Activated CD8-positive, alpha-beta memory T cell treated with anti-CD3 and anti-CD28 coated beads for 4 hours (primary cell): ENCODE measurements at places on chromosomes 2 and 18.

GRCh38 chr2:112164876-112165275 lies 26.7 kb downstream of the FBLN7 start:
- no peak for DNase-seq

DNA sequence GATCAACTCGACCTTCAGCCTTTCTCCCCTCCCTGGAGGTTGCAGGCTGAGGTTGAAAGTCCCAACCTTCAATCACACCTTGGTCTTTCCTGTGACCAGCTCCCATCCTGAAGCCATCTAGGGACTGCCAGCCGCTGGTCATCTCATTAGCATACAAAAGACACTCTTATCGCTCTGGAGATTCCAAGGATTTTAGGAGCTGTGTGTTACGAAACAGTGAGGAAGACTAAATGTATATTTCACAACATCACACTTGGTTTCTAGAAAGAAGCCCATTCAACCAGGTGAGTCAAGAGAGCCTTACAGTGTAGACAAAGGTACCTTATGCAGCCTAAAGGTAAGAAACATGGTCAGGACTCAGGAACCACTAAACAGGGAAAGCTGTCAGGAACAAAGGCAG lies 126.4 kb downstream of the SH3BP4 start:
- no peak for DNase-seq

DNA sequence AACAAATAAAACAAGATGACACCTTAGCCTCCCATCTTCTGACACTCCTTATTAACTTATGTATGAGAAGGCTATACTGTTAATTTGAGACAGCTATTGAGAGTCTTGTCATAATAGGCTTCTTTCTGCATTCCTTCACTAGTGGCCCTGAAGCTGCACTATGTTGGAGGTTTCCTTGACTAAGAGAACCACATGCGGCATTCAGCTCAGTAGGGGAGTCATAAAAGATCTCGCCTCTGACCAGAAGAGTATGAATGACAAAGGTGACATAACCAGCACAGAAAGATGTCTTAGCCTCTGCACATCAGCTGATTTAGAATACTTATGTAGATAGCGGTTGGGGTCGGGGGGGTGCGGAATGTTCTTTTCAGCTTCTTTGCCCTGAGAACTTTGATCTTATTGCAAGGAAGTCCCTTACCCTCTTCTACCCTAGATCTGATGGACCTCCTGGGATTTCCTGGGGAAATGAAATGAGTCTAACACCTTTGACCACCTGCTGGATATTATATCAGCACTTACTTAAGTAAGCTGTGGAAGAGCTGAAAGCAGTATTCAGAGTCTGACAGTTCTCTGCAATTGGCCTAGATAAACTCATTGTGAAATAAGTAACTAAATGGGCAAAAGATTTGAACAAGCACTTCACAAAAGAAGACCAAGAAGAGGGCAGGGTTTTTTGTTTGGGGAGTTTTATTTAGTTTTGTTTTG lies 24.2 kb downstream of the RBM45 start:
- DNase-seq: no peak

DNA sequence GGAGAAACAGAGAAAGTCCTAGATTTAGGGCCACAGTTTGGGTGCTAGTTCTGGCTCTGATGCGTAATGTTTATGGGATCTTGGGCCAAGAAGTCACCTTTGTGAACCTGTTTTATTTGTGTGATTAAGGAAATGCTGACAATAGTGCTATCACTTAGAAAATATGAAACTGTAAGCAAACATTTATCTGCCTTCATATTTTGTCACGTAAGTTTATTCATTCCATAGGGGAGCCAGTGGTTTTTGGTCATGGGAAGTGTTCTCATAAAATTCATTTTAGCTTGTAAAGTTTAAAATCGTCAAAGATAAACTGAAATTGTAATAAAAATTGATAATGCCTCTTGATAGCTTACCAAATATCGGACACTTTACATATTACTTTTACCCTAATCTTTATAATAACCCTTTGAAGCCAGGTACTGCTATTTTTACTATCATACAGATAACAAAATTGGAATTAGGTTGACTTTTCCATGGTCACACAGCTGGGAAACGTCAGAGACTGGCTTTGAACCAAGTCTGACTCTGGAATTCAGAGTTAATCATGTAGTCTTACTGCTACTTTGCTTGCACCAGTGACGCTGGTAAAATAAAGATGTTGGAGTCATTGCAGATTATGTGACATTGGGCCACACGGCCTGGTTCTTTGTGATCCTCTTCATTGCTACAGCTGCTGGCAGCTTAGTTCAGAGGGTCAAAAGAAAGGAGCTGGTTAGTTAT lies 99.7 kb downstream of the ICA1L start:
- DNase-seq: no peak

GRCh38 chr2:186459009-186459408 lies 27.1 kb upstream of the ZC3H15 start:
- no peak for DNase-seq

DNA sequence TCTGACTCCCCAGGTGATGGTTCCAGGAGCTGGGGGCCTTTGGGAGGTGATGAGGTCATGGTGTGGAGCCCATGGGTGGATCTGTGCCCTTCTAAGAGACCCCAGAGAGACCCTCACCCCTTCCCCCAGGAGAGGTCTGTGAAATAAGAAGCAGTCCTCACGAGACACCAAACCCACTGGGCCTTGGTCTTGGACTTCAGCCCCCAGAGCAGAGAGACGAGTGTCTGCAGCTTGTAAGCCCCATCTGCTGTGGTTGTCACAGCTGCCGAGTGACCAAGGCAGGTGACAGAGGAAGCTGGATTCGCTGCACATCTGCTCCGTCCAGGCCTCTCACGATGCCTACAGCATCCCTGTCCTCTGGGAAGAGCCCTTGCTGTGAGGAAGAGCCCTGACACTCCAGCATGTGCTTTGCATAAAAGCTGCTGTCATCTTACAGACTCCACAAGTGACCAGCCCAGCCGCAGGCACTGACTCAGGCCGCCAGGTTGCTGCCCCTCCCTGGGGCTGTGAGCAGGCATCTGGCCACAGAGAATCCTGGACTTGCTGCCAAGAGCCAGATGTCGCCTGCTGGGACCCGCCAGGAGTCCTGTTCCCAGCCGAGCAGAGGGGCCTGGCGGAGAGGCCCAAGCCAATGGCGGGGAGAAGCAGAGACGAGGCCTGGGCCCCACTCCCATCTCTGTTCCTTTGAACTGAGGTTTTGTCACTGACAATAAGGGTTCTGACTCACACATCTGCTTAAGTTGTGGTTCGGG lies 150.8 kb downstream of the PXDN start:
- DNase-seq: no peak

- no peak for DNase-seq
Measured at GRCh38 chr18:12091538-12092141, 2.0 kb upstream of the ANKRD62 start.

- no peak for DNase-seq
Measured at GRCh38 chr18:79818631-79819030, 20.9 kb downstream of the KCNG2 start.

- DNase-seq: no peak
Measured at GRCh38 chr2:39603436-39603835, 62.3 kb upstream of the TMEM178A start.

GRCh38 chr2:151640087-151640486 lies 94.2 kb downstream of the NEB start:
- DNase-seq: no peak

GRCh38 chr2:152432206-152432653 lies 97.3 kb downstream of the FMNL2 start:
- DNase-seq: no peak

GRCh38 chr2:115807276-115807675 lies 1364.8 kb downstream of the DPP10 start:
- DNase-seq: no peak

- no peak for DNase-seq
Measured at GRCh38 chr2:207357216-207357615, 172.5 kb upstream of the CREB1 start.

GRCh38 chr18:2009942-2010697 lies 561.2 kb downstream of the METTL4 start:
- no peak for DNase-seq

- DNase-seq: no peak
Measured at GRCh38 chr2:5125017-5125730, 567.0 kb upstream of the SOX11 start.

GRCh38 chr18:73043611-73044010 lies 175.8 kb upstream of the NETO1 start:
- DNase-seq: no peak

DNA sequence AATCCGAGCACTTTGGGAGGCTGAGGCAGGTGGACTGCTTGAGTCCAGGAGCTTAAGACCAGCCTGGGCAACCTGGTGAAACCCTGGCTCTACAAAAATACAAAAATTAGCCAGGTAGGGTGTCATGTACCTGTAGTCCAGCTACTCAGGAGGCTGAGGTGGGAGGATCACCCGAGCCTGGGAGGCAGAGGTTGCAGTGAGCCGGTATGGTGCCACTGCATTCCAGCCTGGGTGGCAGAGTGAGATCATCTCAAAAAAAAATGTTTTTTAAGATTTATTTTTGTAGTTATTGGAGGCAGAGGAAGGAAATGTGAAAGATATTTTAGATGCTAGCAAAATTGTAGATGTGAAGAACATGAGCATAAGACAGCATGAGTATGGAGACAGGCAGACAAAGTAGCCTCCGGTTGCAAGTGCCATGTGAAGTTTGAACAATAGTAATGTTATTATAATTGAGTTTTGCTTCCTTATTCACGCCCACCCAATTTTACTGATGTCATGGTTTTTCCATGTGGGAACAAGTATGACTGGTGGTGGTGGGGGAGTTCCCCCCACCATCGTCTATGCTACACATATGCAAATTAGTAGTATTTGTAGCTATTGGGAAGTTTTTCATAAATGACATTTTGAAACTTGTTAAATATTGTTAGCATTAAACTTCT lies 18.0 kb downstream of the REL start:
- peak; percentile 43 for DNase-seq

- DNase-seq: no peak
Measured at GRCh38 chr18:12574494-12575185, 83.3 kb downstream of the SPIRE1 start.

- DNase-seq: no peak
Measured at GRCh38 chr18:48836231-48836805, 114.4 kb downstream of the SMAD7 start.

- peak; percentile 87 for DNase-seq
Measured at GRCh38 chr2:173965372-173966025, at the start of gene SP3. TSS of gene SP3 (minus strand) at chr2:173965373. CDS start at chr2:173965171, 202 bp downstream.

- DNase-seq: no peak
Measured at GRCh38 chr2:42492691-42493467, 903 bp downstream of the KCNG3 start.

GRCh38 chr2:16553226-16553625 lies 112.4 kb downstream of the CYRIA start:
- no peak for DNase-seq

GRCh38 chr2:156955701-156956100 lies 301.8 kb upstream of the GALNT5 start:
- DNase-seq: no peak

DNA sequence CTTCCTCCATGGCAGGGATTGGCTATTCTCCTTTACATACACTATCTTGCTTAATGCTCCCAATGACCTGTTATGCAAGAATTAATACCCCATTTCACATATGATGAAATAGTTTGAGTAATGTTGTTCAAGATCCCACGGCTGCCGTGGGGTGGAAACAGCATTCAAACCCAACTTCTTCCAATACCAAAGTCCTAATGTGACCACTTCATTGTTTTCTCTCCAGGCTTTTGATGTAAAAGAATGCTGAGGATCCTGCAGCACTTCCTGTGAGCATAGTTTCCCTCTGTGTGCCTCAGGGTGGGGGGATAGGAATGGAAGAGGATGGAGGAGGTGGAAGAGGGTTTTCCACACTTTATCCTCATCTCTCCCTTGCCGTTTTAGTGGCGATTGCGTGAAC lies 199.4 kb downstream of the IRS1 start:
- DNase-seq: no peak

- DNase-seq: no peak
Measured at GRCh38 chr2:39902103-39902502, 123.0 kb upstream of the THUMPD2 start.

- no peak for DNase-seq
Measured at GRCh38 chr2:68716604-68717304, 17.9 kb upstream of the ARHGAP25 start.

- DNase-seq: no peak
Measured at GRCh38 chr2:29309090-29310029, 194.1 kb downstream of the CLIP4 start.

- no peak for DNase-seq
Measured at GRCh38 chr2:110870545-110870944, 138.2 kb downstream of the ACOXL start.

- DNase-seq: no peak
Measured at GRCh38 chr2:85064927-85065577, 68.1 kb upstream of the TCF7L1 start.

DNA sequence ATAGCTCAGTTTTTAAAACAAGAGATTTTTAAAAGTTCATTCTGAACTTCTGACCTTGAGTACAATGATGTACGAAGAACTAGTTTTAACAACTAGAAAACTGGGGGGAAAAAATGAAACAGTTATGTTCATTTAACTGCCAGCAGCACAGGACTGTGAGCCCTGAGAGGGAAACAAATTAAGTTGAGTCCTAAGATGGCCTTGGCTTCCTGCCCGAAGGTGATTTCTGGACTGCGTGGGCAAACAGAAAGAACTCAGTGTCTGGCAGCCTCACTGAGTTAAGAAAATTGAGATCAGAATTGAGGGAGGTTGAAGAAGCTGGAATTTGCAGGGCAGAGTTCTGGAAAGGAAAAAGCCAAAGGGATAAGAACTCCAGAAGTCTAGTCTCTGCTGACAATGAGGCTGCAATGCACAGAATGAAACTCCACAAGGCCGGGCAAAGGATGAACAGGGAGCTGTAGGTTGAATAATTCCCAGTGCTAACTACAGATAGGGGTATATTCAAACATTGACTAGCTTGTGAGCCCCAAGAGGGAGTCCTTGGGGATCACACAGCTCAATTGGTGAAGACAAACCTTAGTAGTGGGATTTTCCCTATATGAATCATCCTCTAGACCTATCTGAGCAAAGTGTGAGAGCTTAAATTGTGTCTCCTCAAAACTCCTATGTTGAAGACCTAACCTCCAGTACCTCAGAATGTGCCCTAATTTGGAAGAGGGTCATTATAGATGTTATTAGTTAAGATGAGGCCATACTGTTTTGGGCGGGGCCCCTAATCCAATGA lies 13.1 kb upstream of the CRACDL start:
- no peak for DNase-seq

DNA sequence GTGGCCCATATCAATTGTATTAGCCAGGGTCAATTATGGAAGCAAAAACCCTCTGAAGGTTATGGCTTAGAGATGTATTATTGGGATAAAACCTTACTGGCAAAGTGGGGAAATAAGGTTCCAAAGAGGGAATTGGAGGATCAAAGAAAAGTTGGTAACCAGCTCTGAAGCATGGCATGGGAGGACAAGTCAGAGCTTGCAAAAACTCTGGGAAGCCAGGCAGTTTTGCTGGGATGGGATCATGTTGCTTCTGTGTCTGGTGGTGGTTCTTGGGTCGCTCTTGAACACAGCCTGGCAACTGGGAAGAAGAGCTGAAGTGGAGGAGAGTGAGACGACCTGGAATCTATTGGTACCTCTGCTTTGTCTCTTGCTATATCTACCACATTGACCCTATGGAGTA lies 162.6 kb downstream of the PMAIP1 start:
- DNase-seq: no peak
